ENCODE measurements at places on chromosomes 6 and 20.

- no peak for DNase-seq
These were observed 459.7 kb upstream of the HTR1E start for GRCh38 chr6:86477500-86478148.

DNA sequence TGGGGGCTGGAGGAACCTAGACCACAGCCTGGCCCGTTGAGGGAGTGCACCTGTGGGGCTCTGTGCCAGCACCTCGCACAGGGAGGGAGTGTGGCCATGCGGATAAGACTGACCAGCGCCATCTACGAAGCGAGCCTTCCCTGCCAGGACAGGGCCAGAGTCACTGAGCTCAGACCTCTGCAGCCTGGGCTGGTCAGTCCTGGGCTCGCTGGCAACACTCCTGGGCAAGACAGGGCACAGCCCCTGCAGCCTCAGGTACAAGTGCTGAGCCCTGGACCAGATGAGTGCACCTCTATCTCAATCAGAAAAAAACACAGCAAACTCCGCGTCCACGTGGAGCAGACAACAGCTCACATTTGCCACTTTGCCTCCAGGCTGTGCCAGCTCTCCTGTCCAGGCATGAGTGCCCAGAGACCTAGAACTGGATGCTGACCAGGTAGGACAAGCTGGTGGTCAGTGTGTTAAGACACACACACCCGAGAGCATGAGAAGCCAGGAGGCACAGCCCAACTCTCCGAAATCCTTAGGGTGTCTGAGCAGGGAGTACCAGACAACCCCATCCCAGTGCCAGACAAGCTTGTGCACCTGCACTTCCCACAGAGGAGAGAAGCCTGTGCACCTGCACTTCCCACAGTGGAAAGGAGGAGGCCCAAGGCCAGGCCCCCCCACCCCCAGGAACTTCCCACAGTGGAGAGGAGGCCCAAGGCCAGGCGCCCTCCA lies 4.9 kb downstream of the ARFRP1 start:
- no peak for DNase-seq

- DNase-seq: no peak
These were observed 204.3 kb upstream of the PRSS16 start for GRCh38 chr6:27043244-27043643.

DNA sequence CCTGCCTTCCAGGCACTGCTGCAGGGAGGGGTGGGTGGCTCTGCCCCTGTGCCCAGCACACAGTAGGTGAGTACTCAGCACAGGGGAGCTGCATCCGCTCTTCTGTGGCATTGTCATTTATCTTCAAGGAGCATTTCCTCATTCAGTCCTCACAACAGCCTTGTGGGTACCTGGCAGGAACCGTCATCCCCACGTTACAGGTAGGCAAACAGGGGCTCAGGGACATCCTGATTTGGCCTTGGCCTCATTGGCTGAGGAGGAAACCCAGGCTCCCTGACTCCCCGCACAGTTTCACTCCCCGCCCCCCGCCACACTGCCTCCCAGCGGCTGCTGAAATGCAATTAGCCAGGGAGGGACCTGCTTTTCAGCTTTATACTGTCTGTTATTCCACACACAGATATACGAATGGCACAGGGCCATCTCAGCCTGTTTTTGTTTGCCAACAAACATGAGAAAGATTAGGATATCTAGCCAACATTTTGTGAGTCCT lies 24.2 kb upstream of the PNPLA1 start:
- no peak for DNase-seq

- no peak for DNase-seq
These were observed 35.0 kb upstream of the BTBD3 start for GRCh38 chr20:11882651-11883050.

DNA sequence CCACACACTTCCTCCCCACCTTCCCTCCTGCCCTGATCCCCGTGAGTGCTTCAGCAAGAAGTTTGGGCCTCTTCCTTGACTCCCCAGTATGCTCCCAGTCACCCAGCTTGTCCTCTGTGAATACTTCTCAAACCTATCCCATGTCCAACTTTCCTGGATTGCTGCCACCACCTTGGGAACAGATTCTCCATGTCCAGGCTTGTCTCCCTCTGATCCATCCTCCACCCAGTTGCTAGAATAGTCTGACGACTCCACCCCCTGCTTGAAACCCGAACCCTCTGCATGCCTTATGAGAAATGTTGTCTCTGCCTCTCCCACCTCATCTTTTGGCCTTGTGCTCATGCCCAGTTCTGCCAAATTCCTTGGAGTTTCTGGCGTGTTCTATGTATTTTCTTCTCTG lies 108.0 kb downstream of the PPP1R14C start:
- DNase-seq: no peak

GRCh38 chr6:159968295-159969203 lies at the start of gene IGF2R:
Gene IGF2R (plus strand): TSS chr6:159969082. CDS start chr6:159969247, 165 bp downstream.
- DNase-seq: peak; percentile 93

DNA sequence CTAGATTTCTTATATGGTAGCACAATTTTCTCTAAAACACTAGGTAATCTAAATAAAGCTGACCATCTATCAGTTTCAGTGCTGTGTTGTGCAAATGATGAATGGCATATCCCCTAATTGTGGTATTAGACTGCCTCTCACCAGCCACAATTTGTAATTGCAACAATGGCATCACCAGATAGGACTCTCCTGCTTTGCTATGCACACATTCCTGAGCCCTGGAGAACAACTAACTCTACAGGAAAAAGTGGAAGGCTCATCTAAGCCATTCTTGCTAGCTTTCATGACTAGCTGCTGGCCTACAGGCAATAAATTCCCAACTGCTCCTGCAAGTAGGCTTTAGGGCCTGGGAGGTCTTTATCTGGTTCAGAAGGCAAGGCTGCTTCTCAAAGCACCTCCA lies 974.1 kb downstream of the EYS start:
- no peak for DNase-seq

- DNase-seq: no peak
These were observed 3.9 kb upstream of the OTOR start for GRCh38 chr20:16744178-16744807.

Data from activated gamma-delta T cell (primary cell).